Inflammatory macrophage treated with lipopolysaccharide for 4 hours (primary cell): ENCODE measurements at places on chromosomes 5 and 9.

DNA sequence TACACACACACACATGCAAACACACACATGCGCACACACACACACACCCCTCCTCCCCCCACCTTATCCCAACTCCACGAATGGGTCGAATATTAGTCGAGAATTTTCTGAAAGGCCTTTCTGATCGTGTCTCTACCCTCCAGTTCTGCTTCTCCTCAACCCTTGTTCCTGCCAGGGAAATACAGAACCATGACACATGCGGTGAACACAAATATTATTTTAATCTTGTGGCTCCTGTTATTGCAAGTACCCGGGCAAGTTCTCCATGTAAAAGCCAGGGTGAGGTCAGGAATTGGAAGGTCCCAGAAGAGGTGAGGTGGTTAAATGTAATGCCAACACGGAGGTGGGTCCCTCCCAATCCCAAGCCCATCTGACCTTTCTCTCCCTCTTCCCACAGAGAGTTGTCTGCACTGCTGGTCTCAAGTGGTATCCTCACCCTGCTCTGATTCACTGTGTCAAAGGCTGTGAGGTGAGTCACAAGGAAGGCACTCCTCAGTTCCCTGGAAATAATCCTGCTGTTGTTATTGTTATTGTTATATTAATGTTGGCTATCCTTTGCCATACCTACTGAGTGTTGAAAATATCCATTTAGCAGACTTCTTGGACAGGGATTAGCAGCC is 223.7 kb downstream of the PAPPA start:
- DNase-seq: no peak

DNA sequence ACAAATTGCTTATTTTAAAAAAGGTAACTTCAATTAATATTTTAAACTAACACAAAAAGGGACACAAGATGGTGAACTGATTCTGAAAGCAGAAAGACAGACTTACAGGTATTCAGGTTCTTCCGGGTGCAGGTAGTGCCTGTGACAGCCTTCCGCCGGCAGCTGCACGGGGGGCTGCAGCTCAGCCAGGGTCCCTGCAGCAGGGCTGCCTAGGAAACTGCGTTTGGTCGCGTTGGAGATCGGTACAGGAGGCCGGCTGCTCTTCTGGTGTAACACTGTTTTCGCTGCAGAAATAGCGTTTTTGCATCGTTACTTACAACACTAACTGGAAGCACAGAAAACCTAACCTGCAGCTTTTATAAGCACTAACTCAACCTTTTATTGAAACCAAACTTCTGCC is 80.0 kb downstream of the CAMSAP1 start:
- no peak for DNase-seq

DNA sequence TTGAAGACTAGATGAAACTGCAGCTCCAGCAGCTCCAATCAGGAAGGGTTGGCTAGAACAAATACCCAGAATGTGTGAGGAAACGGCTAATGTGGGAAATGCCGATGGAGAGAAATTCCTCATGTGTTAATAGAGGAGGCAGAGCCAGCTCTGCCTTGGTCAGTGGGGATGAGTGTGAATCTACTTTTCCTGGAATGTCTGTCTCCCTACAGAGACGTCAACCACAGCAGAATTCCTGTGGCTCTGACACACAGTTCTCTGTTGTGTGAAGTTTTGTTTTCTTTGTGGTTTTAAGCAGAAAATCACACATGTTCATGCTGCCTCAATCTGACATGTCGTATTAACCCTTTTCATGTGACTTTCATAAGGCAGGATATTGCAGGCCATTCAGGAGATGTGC is 476.6 kb upstream of the WWC1 start:
- no peak for DNase-seq

DNA sequence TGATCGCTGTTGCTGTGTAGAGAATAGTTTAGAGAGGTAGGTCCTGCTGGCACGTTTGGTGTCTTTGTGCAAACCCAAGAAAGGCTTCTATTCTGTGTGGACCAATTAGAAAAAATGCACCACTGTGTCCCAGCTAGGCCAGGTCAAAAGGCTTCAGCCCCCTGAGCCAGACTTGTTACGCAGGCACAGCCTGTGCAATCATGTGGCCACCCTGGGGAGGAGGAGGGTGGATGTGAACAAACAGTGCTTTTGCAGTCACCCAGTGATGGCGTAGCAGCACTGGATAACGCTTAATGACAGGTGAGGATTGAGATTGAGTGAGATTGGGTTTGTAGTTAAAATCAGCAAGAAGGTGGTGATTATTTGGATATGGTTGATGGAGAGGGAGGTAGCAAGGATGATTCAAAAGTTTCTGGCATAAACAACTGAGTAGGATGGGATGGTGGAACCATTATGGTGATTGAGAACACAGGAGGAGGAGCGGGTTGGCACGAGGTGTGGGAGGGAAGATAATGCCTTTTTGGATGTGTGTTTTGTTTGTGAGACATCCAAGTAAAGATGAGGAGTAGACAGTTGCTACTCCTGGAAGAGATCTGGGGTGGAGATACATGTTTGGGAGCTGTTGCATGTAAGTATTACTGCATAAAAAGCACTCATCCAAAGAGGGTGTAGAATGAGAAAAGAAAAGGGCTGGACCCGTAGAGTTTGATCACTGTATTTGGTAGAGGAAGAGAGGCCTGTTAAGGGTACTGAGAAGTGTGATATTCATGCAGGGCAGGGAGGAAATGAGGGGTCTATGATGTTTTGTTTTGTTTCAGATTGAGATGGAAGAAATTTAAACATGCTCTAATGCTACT is 6.7 kb downstream of the GCNT1 start:
- DNase-seq: no peak

DNA sequence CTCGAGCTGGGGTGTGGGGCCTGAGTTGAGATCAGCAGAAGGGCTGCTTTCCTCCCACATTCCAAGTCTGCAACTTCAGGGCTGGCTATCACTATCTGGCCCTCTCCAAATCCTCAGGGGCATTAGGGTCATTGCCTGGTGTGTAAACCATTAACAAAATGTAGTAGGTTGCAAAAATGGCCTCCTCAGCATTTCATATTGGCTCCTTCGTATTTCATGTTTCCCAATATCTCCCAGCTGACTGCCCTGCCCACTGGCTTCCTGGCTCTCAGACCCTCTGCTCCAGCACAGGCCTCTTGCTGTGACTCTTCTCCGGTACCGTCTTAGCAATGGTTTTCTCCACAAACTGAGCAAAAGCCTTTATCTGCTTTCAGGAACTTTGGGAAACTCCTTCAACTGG is 113.8 kb downstream of the GADD45G start:
- peak; percentile 52 for DNase-seq

DNA sequence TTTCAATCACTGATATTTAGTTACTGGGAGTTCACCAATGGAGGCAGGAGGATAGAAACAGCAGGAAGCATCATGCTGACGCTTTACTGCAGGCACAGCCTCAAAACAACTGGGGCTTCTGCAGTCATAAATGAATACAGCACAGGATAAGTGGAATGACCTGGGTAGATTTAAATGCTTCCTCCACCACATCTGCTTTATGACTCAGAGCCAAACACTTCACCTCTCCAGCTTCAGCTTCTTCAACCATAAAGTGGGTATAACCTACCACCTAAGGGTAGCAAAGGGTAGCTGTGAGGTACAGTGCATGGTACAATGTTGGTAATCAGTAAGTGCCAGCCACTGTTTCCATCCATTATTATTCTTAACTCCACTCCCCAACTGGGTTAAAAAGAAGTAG is 28.4 kb downstream of the RASEF start:
- no peak for DNase-seq

DNA sequence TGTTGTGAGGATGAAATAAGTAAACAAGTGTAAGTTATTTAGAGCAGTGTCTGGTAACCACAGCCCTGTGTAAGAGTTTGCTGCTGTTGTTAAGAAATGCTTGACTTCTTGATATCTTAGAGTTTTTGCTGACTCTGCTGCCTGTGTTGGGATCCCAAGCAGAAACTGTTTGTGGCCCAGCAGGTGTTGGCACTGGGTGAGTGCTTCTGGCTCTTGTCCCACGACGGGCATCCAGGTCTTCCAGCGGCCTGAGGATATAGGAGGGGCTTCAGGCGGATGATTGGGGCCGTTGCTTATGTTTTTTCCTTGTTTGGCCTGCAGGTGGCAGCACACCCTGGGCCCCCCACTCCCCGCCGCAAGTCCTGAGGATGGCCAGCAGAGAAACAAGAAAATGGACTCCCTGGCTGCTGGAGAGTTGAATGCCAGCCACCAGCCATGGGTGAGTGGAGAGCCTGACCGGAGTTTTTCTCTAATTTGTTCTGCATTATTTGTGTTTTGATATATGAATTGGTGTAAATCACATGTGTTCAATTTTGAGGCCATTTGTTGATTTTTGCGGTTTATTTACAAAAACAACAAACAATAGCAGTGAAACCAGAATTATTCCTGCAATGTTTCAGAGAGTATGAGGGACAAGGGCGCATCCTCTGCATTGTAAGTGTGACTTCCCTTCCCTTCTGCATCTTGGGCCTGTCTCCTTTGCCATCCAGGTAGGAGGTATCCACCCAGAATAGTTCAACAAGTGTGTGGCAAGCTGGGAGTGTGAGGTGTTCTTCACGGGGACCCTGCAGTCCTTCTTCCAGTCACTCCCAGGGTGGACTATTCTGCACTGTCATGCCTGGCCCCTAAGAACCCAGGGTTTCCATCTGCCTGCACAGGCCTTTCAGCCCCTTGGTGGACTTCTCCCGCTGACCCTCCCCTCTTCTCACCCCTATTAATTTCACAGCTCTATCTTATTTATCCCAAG is 50.3 kb downstream of the SLC22A5 start:
- peak; percentile 53 for DNase-seq

DNA sequence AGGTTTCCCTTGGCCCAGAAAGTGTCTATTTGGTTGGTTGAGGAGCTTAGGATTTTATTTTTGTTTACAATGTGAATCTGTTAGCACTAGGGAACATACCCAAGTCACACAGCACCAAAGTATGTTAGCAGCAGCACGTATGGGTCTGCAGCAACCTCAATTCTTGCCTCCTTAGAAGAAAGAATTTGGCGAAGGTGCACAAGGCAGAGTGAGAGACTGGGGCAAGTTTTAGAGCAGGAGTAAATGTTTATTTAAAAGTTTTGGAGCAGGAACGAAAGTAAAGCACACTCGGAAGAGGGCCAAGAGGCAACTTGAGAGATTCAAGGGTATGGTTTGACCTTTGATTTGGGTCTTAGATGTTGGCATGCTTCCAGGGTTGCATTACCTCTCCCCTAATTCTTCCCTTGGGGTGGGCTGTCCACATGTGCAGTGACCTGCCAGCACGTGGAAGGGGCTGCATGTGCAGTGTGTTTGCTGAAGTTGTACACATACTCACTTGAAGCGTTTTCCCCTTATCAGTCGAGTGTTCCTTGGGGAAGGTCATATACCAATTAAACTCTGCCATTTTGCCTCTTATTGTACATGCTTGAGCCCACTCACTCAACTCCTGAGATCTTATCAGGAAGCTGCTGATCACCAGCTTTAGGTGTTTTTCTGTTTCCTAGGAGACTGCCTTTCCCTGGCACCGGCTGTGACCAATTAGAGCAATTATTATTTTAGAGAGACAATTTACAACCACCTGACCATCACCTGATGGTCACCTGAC is 64.9 kb upstream of the SHC3 start:
- DNase-seq: no peak

DNA sequence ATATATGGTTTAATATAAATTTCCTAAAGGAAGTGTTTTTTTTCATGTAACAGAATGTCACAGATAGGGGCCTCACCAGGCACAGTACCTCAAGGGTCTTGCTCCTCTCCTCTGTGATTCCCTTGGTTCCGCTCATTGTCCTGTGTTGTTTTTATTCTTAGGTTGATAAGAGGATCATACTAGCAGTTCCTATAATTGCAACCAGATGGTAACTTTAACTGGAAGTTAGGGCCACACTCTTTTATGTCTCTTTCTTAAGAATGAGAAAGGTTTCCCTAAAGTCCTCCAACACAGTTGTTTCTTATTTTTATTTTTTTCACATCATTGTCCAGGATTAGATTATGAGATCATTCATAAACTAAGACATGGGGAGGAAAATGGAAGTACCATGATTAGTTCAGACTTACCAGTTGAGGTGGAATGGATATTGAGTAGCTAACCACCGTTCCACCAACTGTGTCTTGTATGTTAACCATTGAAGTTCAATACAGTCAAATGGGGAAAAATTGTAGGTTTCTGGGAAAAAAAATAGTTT is 41.1 kb downstream of the FAM174A start:
- no peak for DNase-seq

DNA sequence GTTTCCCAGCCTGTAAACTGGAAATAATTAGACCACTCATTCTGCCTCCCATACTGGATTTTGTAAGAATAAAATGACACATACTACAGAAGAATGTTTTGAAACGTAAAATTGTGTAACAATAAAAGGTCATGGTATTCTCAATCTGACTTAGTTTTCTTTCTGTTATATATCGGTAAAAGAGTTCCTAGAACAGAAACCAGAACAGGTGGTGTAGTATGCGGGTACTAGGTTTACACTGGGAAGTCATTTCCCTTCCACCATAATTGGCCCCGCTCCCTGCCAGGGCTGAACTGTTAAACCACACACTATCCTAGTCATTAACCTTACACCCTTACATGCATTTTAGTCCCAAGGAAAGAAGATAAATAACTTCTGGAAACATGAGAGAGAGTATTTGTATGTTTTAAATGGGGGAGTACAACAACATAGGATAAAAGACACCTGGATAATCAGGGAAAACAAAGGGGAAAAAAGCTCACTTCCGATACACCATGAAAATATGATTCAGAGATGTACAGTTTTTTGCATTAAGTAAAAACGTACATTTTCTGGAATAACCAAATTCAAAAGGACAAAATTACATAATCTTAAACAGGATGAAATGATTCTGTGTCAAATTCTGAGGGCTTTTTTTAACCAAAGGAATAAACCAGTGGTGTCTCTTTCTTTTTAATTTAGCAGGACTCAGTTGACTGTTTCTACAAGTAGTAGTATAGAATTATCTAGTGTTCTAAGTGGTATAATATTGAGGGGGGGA is 199.7 kb downstream of the GLIS3 start:
- peak; percentile 95 for DNase-seq

DNA sequence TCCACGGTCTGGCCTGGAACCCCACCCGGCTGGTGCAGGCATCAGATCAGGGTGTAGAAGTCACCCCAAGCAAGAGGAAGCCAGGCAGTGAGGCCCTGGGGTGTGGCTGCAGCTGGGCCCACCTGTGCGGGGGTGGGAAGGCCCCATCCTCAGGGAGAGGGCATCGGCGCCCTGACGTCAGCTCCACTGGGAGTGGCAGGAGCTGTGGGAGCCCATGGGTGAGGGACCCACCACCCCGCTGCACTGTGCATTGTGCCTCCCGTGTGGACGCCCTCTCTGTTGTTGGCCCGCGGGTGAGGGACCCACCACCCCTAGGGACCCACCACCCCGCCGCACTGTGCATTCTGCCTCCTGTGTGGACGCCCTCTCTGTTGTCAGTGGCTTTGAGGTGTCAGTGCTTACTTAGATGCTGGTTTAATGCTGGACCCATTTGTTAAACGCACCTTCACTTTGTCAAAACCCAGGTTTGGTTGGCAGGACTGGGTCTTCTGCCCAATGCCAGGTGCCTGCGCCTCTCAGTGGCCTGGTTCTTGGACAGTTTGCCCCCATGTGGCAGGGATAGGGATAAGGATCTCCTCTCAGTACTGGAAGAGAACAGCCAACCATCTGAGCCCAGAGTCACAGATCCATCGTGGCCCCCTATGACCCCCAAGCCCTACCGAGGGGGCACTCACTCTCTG is 6.9 kb upstream of the EXOC3 start:
- no peak for DNase-seq

GRCh38 chr5:142104491-142104890 is 4.1 kb upstream of the NDFIP1 start:
- no peak for DNase-seq
